ENCODE measurements at places on chromosomes 2 and 18.

DNA sequence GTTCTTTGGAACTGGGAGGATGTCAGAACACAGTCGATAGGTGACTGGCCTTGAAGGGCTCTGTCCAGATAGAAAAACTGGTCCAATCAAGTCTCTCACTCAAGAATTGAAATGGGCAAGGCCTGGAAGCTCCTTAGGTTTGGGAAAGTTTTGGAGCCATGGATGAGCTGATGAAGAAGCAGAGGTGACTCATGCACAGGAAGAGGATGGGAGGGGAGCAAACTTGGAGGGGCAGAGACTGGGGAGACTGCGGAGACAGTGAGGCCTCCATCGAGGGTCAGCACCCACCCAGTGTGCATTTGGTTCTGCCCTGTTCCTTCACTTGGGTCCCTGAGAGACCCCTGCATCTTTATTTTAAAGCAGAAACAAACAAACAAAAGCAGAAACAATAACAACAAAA, 41.1 kb downstream of the SOWAHC start:
- no peak for DNase-seq

DNA sequence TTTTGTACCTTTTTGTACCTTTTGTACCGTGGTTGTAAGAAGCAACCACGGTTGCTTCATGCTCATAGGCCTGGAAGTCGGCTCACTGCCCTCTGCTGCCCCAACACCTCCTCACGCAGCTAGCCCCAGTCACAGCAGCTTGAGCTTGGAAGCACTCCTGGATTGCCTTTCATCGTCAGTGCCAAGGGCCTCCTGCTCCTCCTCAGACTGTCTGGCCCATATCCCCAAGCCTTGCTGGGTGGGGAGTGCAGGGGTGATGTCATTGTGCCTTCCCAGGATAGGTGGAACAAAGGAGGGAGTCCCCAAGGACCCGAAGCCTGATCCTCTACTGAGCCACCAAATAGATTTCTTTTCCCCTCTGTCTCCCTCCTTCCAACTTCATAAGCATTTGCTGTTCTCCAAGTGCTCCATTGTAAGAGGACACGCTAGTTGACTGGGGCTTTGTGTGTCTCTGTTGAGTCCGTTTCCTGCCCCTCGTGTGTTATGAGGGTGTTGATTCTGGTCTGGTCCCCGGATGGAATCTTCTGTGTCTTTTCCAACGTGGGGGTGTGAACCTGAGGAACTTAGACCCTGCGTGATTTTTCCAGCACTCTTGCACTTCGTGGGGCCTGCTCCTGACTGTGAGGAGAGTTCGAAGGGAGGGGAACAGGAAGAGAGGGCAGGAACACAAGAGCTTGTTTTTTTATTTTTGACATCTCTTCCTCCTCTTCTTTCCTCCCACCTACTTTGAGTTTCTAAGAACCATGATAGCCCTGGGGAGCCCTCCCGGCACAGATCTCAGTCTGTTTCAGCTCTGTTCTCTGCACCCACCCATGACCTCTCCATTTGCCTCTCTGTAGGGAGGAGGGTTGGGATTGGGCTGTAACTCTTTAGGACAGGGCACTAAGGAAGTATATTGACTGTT, 127.2 kb upstream of the EML6 start:
- no peak for DNase-seq

- peak; percentile 61 for DNase-seq
These were observed 352.0 kb downstream of the TNS1 start for GRCh38 chr2:217650716-217651360.

DNA sequence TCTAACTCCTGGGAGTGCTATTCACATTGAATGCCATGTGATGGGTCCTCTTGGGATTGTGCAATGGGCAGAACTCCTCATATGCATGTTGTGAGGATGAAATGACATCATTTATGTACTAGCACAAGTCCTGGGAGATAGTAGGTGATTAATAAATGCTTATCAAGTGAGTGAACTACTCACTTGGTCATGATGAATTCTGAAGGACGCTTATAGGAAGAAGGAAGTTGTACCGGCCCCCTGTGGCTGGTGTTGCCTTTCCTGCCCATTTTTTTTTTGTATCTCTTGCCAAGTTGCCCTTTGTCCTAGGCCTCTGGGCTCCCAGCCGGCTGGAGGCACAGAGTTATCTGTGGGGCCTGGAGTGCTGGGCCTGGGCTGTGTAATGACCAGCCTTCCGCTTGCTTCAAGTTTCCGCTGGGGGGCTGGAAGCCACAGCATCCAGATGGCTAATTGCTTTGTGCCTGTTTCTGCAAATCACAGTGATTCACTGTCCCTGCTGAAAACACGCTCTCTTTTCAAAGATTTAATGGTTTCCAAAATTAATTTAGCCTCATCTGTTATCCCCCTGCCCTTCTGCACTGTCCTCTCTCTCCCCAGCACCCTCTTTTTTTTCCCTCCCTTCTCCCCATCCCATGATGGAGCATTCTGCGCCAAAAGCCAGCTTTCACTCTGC, 33.7 kb upstream of the MRPL33 start:
- DNase-seq, result no peak

- DNase-seq, result no peak
These were observed 30.5 kb downstream of the TCF7L1 start for GRCh38 chr2:85163675-85164074.

DNA sequence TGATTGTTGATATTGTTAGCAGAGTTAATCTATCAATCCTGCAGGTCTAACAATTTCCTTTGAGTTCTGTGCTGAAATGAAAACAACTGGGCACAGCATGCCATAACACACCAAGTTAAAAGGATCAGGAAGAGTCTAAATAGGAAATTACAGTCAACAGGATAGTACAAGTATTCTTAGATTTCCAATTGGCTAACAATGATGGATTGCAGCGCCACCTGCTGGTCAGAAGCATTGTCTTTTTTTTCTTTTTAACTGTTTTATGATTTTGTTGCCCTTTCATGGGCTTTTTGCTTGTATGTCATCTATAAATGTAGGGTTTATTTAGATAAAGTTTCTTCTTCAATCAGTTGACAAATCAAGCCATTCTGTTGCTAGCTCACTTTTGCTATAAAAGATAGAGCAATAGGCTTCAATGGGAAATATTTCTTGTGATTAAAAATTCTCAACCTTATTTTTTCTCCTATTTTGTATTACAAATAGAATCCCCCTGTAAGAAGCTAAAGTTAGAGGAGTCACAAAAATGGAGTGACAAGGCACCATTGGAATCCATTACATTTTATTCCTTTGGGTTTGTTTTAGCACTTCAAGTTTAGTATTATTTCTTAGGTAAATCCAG, 40.8 kb upstream of the RPRM start:
- peak; percentile 89 for DNase-seq

- no peak for DNase-seq
These were observed 18.4 kb upstream of the RAMP1 start for GRCh38 chr2:237841051-237841450.

- no peak for DNase-seq
These were observed 77.2 kb downstream of the MYO3B start for GRCh38 chr2:170255137-170255536.

GRCh38 chr18:62300359-62300963, 24.6 kb upstream of the TNFRSF11A start:
- DNase-seq, result no peak

- no peak for DNase-seq
These were observed 378.7 kb downstream of the METTL4 start for GRCh38 chr18:2192562-2192961.

- no peak for DNase-seq
These were observed 85.4 kb downstream of the ARHGEF33 start for GRCh38 chr2:38975042-38975441.

- DNase-seq, result no peak
These were observed 296.9 kb upstream of the STON1 start for GRCh38 chr2:48233005-48233404.

DNA sequence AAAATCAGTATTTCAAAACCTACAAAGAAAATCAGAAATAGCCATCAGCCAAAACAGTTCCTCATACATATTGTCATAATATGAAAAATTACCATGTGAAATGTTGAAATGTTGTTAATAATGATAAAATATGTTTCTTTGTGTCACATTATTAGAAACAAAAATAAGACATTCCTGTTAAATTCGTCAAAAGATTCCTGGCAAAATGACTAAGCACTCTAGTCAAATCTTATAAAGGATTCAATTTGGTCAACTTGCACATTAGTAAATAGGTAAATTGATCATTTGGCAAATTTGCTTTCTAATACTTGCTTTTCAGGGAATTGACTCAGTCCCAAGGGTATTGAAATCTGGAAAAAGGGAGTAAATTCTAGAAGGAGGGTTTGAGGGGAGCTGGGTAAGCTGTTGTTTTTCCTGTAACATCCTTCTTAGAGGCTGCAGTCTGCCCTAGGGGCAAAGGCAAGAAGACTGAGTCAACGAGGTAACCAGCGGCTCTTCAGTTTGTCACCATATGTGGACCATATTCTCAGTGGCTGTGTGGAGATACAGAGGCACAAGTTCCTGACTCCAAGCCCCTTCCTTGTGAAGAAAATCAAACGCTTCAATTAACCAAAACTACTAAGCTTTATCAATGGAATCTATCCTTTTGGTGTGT, 482.3 kb downstream of the TNS1 start:
- no peak for DNase-seq

GRCh38 chr18:54162431-54162830, 62.0 kb downstream of the MBD2 start:
- no peak for DNase-seq

- DNase-seq, result no peak
These were observed 23.7 kb upstream of the TEX51 start for GRCh38 chr2:126874961-126875360.

DNA sequence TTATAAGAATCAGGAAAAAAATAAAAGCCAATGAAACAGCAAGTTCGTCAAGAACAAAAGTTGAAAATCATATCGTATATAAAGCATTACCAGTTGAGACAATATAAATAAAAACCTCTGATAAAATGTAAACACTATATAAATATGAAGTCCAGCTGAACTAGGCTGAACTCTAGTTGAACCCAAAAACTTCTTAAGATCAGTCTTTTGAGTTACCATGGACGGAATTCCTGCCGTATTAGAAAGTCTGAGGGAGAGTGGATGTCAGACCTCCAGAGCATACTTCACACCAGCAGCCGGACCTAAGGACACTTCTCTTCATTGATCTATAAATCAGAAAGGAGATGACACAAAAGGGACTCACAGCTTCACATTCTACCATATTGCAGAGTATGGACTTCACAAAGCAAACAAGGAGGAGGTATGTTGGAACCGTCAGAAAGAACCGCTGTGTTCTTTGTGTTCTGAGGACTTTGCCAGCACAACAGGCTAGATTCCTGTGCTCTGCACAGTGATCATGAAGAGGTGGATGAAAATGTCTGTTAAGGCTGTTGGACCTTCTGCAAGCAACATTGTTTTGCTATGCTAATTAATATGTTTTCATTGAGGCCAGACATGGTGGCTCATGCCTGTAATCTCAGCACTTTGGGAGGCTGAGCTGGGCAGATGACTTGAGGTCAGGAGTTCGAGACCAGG, 67.2 kb upstream of the SP5 start:
- DNase-seq, result no peak

GRCh38 chr2:156703642-156704041, 267.5 kb downstream of the GPD2 start:
- no peak for DNase-seq

GRCh38 chr2:128639120-128639477, 320.4 kb upstream of the HS6ST1 start:
- no peak for DNase-seq

GRCh38 chr2:111930875-111931274, 32.5 kb downstream of the MERTK start:
- no peak for DNase-seq

GRCh38 chr18:66377291-66377690, 226.6 kb downstream of the CDH19 start:
- DNase-seq, result no peak

DNA sequence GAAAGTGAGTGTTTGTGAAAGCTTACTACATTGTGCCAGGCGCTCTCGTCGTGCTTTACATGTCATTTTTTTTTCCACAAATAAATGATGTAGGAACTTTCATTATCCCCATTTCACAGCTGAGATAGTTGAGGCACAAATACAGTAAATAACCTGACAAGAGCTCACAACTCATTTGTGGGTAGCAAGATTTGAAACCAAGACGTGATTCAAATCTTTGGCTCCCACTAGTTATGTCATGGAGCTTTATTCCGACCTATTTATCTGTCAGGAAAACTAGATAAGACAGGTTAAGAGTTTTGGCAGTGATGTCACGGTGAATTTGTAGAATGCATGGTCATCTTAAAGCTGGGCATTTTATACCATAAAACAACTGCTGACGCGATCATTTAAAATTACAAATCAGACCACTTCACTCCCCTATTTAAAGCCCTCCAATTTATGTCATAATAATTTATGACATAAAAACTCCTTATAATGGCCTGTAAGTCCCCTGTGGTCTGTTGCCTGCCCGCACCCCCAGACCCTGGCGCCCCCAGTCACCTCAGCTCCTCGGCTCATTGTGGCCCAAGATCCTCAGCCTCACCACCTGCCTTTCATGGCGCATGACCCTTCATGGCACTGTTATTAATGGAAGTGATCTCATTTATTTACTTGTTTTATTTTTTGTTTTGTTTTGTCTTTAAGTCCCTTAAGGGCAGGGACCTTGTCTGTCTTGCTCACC, 678 bp upstream of the ZNF24 start:
- DNase-seq, result no peak
